ENCODE measurements at places on chromosomes 4 and X.

DNA sequence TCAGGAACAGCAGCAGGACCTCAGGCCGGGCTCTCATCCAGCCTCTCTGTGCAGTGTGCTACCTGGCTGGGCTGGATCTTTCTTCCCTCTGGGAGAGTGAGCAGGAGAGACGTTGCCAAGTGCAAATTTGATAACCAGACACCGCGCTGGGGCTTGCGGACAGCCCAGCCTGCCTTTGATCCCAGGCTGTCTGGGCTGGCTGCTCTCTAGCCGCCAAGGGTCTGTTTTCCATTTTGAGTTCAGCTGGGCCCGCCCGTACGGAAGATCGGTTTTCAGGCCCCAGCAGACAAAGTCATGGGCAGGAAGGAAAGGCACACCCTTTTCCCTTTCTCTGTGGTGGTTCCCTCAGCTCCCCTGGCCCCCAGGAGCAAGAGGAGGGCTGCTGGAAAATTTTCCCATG lies 90.2 kb downstream of the CPZ start:
- DNase-seq = peak; percentile 54

- no peak for DNase-seq
These were observed 887 bp upstream of the IL1RAPL2 start for GRCh38 chrX:104564921-104565703.

DNA sequence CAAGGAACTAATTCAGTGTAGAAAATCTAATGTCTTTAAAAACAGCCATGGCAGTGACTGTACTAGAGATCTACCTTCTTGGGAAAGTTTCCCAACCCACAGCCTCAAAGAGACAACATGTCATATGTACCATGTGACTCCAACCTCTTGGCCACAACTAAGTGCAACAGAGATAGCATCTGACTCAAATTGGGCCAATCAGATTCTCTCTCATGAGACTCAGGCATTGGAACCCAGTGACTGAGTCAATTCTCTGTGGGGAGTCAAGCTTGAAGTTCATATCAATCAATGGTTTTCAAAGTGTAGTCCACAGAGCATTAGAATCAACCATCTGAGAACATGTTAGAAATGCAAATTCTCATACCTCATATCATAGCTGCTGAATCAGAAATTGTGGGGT lies 123.3 kb downstream of the MBNL3 start:
- DNase-seq = no peak

DNA sequence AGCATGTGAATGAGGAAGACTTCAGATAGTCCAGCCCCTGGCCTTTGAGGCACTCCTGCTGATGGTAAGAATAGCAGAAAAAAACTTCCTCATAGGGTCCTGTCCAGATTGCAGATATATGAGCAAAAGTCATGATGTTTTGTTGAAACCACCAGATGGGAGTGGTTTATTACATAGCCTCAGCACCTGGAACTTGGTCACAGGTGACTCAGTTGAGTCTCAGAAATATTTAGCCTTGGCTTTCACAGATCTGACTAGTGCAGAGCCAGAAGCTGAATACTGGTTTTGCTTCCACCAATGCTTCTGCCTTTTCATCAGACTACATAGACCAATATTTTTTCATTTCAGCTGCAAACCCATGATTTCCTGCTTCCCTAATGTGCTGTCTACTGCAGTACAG lies 994.9 kb upstream of the SLIT2 start:
- DNase-seq = no peak

- DNase-seq = no peak
These were observed 12.2 kb upstream of the CENPU start for GRCh38 chr4:184745831-184746795.

GRCh38 chr4:122665161-122665929 lies 44.5 kb upstream of the IL21 start:
- DNase-seq = no peak

GRCh38 chr4:14338585-14339265 lies 663.6 kb upstream of the CPEB2 start:
- DNase-seq = no peak

GRCh38 chrX:49286136-49286535 lies 16.5 kb downstream of the PPP1R3F start:
- DNase-seq = no peak

DNA sequence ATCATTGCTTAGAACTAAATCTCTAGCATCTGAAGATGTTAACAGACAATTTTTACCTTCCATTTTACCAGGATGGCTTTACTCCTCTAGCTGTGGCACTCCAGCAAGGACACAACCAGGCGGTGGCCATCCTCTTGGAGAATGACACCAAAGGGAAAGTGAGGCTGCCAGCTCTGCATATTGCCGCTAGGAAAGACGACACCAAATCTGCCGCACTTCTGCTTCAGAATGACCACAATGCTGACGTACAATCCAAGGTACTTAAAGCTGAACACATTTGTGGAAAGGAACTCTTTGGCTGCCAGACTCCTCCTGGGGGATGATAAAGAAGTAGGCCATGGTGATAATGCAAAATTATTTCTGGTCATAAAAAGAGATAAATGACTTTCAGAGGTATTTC lies 187.5 kb downstream of the ANK2 start:
- DNase-seq = no peak

- no peak for DNase-seq
These were observed 189.7 kb upstream of the SLIT2 start for GRCh38 chr4:20062054-20062453.

DNA sequence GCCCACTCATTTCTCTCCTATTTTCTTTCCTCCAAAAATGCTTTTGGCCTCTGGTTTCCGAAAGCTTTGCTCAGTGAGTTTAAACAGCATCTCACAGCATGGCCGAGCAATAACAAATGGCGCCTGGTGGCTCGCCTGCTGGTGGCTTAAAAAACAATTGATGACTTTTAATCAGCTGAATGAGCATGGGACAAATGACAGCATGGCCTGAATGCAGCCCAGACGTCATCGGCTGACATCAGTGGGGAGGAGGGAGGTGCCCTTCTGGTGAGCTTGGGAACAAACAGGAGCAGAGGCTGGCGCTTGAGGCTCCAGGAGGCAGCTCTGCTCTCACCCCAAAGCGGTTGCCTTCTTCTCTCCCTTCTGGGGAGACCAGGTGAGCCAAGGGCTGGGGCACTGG lies 286.4 kb downstream of the BCOR start:
- no peak for DNase-seq

DNA sequence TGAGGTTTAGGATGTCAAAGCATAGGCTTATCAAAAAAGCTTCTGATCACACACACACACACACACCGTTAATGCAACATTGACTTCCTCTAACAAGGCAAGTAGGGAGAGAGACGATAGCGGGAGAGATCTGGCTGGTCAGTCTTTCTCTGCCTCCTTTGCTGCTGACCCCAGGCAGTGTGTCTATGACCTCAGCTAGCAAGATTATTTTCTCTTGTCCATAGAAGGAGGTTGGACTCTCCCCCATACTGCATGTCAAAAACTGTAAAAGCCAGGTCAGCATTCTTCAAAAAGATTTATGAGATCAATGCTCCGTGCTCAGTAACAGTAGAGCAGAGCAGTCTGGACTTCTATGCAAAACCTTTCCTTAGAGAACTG lies 63.5 kb upstream of the PGM2 start:
- no peak for DNase-seq

DNA sequence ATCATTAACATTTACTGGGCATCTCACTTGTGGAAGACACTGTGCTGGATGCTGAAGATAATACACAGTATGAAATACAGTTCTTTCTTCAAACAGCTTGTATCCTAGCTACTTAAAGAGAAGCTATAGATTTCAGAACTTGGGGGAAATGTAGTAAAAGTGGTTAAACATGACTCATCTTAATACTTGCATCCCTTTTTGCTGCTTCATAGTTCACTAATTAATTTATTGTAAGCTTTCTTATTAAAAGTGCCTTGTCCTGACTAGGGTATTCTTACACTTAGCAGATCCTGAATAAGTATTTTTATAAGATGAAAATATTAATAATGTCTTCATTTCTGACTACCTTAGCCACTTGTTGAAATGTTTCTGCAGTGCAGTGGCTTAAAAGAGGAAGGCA lies 132.8 kb upstream of the STIM2 start:
- no peak for DNase-seq

- no peak for DNase-seq
These were observed 215.6 kb upstream of the AFF2 start for GRCh38 chrX:148284821-148285220.

GRCh38 chrX:68827256-68827655 lies 1.6 kb upstream of the EFNB1 start:
- no peak for DNase-seq

DNA sequence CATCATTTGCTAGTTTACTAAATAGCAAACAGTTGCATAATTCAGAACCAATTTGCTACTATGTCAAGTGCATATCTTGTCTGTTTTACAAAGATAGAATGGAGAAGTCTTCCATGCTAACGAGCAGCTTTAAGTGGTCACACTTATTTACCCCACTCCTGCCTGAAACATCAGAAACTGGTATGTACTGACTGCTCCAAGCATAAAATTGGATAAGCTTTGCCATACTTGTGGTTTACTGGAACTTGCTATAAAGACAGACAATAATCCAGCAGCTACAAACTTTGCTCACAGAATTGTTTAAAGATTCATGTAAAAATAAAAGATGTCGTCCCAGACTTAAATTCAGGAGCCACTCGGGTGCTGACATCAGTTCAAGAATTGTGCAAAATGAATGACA lies 13.3 kb upstream of the CDKL2 start:
- DNase-seq = no peak

- peak; percentile 73 for DNase-seq
These were observed 782 bp downstream of the ARHGAP24 start for GRCh38 chr4:85475631-85476233.

GRCh38 chrX:115940888-115941332 lies 229.6 kb upstream of the AGTR2 start:
- no peak for DNase-seq

DNA sequence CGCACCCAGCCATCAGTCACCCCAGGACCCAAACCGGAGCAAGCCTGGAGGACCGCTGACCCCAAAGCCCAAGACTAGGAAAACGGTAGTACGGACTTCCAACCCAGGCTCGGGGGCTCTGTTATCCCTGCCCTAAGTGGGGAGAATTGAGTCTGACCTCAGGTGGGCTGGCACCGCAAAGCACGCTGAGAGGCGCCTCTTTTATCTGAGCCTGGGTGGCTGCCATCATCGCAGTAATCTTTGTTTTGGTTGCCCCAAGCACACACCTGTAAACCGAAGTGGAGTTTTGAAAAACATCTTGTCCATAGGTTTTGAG lies 894 bp upstream of the SH3RF1 start:
- no peak for DNase-seq

DNA sequence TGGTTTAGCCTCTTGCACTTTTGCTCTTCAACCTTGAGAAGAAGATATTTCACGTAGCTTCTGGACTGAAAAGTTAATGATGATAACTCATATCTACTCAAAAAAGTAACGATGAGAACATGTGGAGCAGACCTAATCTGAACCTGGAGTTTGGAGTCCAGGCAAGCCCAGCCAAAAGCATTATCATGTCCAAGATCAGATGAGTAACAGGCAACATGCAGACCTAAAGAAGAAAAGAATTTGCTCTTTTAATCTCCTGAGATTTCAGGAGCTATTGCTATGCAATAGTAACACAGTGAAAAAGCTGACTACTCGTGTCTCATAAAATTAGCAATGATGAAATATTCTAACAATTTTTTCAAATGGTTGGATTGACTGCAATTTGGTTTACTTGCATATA lies 21.8 kb upstream of the PPA2 start:
- no peak for DNase-seq

DNA sequence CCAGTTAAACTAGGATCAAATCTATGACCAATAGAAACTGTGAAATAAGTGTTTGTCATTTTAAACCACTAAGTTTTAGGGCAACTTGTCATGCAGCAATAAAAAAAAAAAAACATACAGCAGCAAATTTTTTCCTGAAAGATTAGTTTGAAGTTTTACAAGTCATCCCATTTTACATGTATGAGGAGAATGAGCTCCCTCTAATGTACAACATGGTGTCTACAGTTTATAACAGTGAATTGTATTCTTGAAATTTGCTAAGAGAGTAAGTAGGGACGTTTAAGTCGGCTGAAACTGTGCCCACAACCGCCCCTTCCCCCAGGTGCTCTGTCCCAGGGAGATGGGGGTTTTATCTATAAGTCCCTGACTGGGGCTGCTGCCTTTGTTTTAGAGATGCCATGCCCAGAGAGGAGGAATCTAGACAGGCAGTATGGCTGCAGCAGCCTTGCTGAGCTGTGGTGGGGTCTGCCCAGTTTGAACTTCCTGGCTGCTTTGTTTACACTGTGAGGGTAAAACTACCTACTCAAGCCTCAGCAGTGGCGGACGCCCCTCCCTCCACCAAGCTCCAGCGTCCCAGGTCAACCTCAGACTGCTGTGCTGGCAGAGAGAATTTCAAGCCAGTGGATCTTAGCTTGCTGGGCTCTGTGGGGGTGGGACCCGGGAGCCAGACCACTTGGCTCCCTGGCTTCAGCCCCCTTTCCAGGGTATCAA lies 499.3 kb upstream of the CT83 start:
- DNase-seq = no peak

All from upper lobe of right lung (tissue), 1 donor.